ENCODE measurements at places on chromosomes 3 and 15. TPM values are rescaled to one million over a fixed set of nuclear protein-coding genes. Genes with fewer than 3 reads are reported as not detected.

DNA sequence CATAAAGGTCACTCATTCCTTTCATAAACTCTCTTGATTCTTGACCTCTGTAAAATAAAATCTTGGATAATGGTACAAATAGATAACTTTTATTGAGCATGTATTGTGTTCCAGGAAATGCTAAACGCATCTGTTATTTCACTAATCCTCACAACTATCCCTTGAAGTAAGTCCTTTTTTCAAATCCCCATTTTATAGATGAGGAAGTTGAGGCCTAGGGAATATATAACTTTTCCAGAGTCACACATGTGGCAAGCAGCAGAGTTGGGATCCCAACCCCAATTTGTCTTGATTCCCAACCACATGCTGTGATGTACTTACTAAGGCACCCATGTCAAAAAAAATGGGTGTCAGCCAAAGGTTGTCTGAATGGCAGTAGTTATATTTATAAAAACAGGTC, 6.3 kb downstream of the VPS39 start:
- no peaks in the 10 kb centered on the region for H3K27me3 ChIP-seq
- peaks cover 13% of the 10 kb centered on the region for H3K4me1 ChIP-seq
- peaks cover 11% of the 10 kb centered on the region for H3K36me3 ChIP-seq
- H3K27ac ChIP-seq: no peak overlapping the region
- DNase-seq: no peak
- no peak overlapping the region for H3K4me3 ChIP-seq

DNA sequence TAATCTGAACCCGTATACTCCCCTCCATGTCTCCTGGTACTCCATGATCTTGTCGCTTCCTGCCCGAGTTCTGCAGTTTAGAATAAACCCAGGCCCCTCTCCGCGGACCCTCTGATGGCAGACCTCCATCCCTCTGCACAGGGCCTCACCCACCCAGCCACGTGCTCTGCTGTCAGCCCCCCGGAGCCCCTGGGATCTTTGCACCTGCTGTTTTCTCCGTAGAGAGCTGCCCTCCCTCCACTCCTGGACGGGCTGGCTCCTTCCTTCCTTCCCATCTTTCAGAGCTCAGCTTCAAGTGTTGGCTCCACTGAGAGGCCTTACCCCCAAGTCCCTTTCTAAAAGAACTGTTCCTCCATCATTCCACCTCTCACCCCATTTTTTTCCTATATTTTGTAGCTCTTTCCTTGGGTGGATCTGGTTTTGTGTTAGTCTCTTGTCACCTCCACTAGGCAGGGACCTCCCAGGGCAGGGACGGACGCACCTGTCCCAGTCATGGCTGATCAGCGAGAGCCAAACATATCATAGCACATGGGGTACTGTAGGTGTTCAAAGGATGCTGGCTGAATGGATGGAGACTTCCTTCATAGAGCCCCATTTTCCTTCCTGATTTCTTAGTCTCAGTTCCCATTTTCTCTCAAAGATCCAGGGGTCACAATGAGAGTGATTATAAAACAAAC, 106.6 kb downstream of the VGLL4 start:
- no peaks in the 10 kb centered on the region for H3K4me1 ChIP-seq
- H3K4me3 ChIP-seq: no peak overlapping the region
- H3K36me3 ChIP-seq: no peaks in the 10 kb centered on the region

DNA sequence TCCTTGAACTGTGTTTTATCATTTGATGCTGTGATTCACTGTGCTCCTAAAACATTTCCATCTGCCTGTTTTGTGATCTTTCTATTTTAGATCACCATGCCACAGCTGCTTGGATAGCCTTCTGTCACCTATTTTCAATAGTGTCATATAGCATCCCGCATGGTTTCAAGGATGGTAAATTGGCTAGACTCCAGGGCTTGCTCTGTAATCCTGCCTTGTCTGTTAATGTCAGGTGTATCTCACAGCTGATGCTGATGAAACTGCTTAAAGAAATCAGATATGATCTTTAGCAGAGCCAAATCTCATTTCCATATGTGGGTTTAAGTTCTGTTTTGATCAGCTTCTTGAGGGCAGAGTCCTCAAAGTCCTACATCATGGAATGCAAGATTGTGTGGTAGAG, 182.2 kb downstream of the UBE2E2 start:
- H3K36me3 ChIP-seq: no peaks in the 10 kb centered on the region
- DNase-seq: no peak
- H3K27me3 ChIP-seq: no peaks in the 10 kb centered on the region
- no peak overlapping the region for H3K4me3 ChIP-seq

DNA sequence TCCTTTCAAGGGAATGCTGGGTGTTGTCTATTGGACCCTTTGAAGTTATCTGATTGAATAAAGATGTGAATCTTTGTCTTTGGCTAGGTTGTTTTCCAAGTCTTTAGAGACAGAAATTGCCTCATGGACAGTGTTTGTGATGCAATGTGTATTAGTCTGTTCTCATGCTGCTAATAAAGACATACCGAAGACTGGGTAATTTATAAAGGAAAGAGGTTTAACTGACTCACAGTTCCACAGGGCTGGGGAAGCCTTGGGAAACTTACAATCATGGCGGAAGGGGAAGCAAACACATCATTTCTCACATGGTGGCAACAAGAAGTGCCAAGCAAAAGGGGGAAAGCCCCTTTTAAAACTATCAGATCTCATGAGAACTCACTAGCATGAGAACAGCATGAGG, 88.8 kb upstream of the PLXND1 start:
- no peaks in the 10 kb centered on the region for H3K27me3 ChIP-seq
- peaks cover 3% of the 10 kb centered on the region for H3K4me1 ChIP-seq
- H3K36me3 ChIP-seq: no peaks in the 10 kb centered on the region
- H3K4me3 ChIP-seq: no peak overlapping the region
- DNase-seq: peak; percentile 77

- peak; percentile 50 for DNase-seq
- H3K36me3 ChIP-seq: no peaks in the 10 kb centered on the region
- H3K27me3 ChIP-seq: no peaks in the 10 kb centered on the region
- H3K27ac ChIP-seq: no peak overlapping the region
- no peaks in the 10 kb centered on the region for H3K4me1 ChIP-seq
Observed at GRCh38 chr15:20356444-20356910, 185.1 kb downstream of the GOLGA6L6 start.

- H3K4me3 ChIP-seq: peak overlapping the region; percentile 86
- H3K4me1 ChIP-seq: peaks cover 3% of the 10 kb centered on the region
- DNase-seq: peak; percentile 63
Observed at GRCh38 chr3:44476181-44476611, 1.3 kb downstream of the ZNF445 start.

DNA sequence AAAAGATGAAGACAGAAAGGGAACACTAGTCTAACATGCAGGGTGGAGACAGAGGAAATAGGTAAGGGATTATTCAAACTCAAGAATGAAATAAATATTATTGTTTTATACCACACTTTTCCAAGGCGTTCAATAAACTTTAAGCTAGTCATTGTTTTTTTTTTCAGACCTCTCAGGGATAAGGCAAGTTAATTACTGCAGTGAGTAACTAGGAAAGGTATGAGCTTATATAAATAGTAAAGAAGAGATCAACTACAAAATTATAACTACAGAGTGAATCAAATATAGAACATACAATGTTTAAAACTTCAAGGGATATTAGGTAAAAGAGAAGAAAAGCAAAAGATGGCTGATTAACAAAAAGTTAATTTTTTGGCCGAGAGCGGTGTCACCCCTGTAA, 31.5 kb upstream of the XXYLT1 start:
- peaks cover 21% of the 10 kb centered on the region for H3K36me3 ChIP-seq
- no peak overlapping the region for H3K4me3 ChIP-seq
- H3K4me1 ChIP-seq: 0 out of 2 replicates have a peak, but pooled peaks cover 7% of the 10 kb centered on the region

DNA sequence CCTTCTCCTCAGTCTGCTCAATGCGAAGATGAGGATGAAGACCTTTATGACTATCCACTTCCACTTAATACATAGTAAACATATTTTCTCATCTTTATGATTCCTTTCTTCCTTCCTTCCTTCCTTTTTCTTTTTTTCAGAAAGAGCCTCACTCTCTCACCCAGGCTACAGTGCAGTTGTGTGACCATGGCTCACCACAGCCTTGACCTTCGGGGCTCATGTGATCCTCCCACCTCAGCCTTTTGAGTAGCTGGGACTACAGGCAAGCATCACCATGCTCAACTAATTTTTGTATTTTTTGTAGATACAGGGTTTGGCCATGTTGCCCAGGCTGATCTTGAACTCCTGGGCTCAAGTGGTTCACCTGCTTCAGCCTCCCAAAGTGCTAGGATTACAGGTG, 52.0 kb upstream of the RAP2B start:
- H3K27me3 ChIP-seq: no peaks in the 10 kb centered on the region
- DNase-seq: no peak
- H3K36me3 ChIP-seq: no peaks in the 10 kb centered on the region
- no peak overlapping the region for H3K4me3 ChIP-seq

DNA sequence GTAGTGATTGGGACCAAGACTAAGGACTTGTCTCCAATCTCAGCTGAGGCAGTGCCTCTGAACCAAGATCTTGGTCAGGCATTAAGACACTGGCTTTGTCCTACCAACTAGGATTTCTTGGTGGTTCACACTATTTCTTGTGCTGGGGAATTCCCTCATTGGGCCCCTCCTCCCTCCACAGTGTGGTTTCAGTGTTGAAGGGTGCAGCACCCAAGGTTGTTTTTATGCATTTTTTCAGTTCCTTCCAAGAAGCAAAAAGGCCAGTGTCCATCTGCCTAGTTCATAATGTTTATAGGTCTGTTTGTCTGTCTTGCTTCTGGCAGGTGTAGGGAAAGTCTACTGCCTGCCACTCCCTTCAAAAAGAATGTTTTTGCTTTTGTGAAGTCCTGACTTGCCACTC, 10.6 kb upstream of the ITPKA start:
- H3K4me1 ChIP-seq: no peaks in the 10 kb centered on the region
- H3K27ac ChIP-seq: no peak overlapping the region

GRCh38 chr3:183529717-183530116, 25.8 kb downstream of the KLHL6 start:
- H3K36me3 ChIP-seq: no peaks in the 10 kb centered on the region
- no peak overlapping the region for H3K27ac ChIP-seq
- H3K4me1 ChIP-seq: no peaks in the 10 kb centered on the region
- peaks cover 8% of the 10 kb centered on the region for H3K27me3 ChIP-seq
- no peak for DNase-seq

DNA sequence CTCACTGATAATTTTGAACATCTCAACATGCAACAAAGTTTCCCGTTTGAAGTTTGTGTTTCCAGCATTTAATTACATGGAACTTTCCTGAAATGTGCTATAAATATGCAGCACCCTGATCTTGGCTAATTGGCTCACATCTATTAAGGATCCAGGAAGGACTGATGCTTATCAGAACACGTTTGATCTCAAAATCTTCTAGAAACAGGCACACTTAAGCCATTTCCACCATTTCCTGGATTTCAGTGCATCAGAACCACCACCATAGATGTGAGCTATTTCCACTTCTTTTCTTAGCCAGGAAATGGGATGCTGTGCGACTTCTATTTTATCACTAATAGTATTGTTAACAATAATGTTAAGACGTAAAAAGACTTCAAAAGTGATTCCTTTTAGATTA, 228.9 kb downstream of the FEZF2 start:
- no peaks in the 10 kb centered on the region for H3K4me1 ChIP-seq
- H3K4me3 ChIP-seq: no peak overlapping the region
- DNase-seq: no peak
- no peaks in the 10 kb centered on the region for H3K27me3 ChIP-seq

GRCh38 chr3:193168931-193169330, 72.1 kb upstream of the PLAAT1 start:
- H3K27me3 ChIP-seq: no peaks in the 10 kb centered on the region
- H3K4me3 ChIP-seq: no peak overlapping the region
- no peaks in the 10 kb centered on the region for H3K4me1 ChIP-seq
- H3K36me3 ChIP-seq: no peaks in the 10 kb centered on the region
- no peak for DNase-seq

DNA sequence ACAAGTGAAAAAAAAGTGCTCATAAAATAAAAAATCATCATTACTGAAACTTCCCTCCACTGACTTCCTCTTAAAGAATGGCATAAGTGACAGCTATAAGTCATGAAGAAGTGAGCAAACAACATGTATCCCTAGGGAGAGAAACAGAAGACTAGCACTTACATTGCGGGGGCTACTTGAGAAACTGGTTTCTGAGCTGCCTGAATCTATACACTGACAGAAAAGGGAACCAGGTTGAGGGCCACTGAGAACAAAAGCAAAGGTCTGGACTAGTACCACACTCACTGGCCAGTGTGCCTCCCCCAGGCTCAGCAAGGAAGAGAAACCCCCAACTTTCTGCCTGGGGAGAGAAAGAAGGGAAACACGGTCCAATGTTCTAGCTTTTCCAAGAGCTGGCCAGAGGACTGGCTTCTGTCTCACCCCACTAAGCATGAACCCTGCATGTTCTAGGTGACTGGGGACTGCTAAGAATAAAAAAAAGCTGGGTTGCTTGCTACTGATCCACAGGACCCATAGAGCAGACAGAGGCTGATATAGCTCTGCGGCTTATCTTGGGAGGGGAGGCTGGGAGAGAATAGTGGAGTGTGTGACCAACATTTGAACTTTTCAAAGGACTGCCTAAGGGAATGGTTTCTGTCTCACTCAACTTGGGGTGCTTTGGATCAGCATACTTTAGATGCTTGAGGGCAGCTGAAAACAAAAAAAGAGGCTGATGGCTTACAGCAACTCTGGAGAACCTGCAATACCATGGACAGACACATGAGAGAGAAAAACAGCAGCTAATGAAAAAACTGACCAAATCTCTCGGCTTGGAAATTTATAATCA, 8.1 kb downstream of the RAD18 start:
- H3K4me1 ChIP-seq: peaks cover 15% of the 10 kb centered on the region
- H3K4me3 ChIP-seq: no peak overlapping the region
- no peaks in the 10 kb centered on the region for H3K27me3 ChIP-seq
- peak; percentile 36 for DNase-seq
- peaks cover 7% of the 10 kb centered on the region for H3K36me3 ChIP-seq

GRCh38 chr3:38561746-38562466, 65.8 kb downstream of the EXOG start:
- H3K4me3 ChIP-seq: no peak overlapping the region
- no peak for DNase-seq
- no peaks in the 10 kb centered on the region for H3K36me3 ChIP-seq
- no peaks in the 10 kb centered on the region for H3K4me1 ChIP-seq
- H3K27me3 ChIP-seq: peaks cover 4% of the 10 kb centered on the region

DNA sequence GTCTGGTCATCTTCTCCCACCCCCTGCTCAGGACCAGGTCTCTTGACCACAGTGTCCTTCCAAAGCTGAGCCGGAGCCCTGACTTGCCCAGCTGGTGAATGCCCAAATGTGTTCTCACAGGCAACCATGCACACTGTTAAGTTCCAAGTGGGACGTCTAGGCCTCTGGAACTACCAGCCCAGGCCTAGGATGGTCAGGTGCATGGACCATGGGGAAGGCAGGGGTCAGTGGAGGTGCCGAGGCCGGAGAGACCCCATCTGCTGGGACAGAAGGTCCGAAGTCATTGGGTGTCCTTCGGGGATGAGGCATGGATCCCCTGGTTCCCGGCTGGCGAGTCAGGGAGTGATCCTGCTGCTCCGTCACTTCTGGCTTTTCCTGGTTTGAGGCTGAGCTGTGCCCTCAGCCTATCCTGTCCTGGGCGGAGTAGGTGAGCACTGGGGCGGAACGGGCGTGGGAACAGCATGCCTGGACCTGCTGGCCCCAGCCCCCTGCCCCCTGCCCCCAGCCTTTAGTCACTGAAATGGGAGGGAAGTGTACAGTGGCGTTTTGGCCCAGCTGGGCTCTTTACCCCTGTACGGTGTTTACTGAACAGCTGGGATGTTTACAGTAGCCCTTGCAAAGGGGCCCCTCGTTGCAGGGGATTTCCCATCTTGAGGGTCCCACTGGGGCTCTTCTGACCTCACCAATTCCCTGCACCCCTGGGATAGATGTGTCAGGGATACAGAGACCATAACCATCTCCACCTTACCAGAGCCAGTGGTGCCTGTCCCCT, 12.1 kb downstream of the SEMA3F start:
- H3K4me3 ChIP-seq: no peak overlapping the region
- H3K27me3 ChIP-seq: no peaks in the 10 kb centered on the region
- H3K4me1 ChIP-seq: peaks cover 30% of the 10 kb centered on the region

The TAGLN3 gene
- total RNA-seq: not detected

The NR2E3 gene
- not detected for total RNA-seq

The ACKR4 gene
- total RNA-seq: 25.0 TPM

The AADACL2 gene
- not detected for total RNA-seq
